ENCODE measurements at places on chromosomes 7 and 10. TPM values are rescaled to one million over a fixed set of nuclear protein-coding genes. Genes with fewer than 3 reads are reported as not detected.

GRCh38 chr7:103150192-103150591, 1.3 kb upstream of the NAPEPLD start:
- H3K27ac ChIP-seq, result peak overlapping the region; percentile 96
- H3K4me1 ChIP-seq, result peaks cover 21% of the 10 kb centered on the region
- H3K4me3 ChIP-seq, result peak overlapping the region; percentile 90
- no peaks in the 10 kb centered on the region for H3K27me3 ChIP-seq
- DNase-seq, result no peak

DNA sequence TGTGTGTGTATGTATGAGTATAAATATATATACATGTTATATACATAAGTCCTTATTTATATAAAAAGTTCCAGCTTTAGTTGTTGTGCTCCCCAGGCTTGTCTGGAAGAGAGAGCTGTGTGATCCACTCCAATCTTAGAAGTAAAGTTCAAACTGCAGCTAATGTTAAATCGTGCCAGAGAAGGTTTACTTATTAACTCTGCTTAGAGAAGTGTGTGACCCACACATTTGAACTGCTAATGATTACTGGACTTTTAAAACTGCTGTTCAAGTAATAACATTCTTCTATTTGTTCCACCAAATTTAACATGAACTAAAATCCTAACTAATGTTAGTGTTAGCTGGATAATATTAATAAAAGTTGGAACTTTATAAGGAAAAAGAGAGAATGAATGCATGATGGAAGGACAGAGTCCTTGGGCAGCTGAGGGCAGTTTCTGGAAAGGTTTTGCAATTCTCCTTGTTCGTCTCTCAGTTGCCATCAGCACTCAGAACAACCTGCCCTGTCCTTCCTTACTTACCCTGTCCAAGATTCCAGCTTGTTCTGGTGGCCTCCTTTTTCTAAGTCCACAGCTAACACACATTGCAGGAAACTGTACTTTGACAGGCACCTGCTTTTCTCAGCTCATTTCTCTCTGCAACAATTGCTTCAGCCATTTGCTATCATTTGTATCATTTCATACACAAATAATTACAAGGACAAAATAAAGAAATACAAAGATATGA, 162.6 kb downstream of the FAM107B start:
- H3K27me3 ChIP-seq, result no peaks in the 10 kb centered on the region
- DNase-seq, result no peak
- H3K27ac ChIP-seq, result no peak overlapping the region
- H3K4me3 ChIP-seq, result no peak overlapping the region
- no peaks in the 10 kb centered on the region for H3K36me3 ChIP-seq
- peaks cover 12% of the 10 kb centered on the region for H3K4me1 ChIP-seq

GRCh38 chr7:11706666-11707605, 125.1 kb downstream of the THSD7A start:
- H3K36me3 ChIP-seq, result no peaks in the 10 kb centered on the region
- H3K27me3 ChIP-seq, result no peaks in the 10 kb centered on the region
- DNase-seq, result no peak
- no peak overlapping the region for H3K27ac ChIP-seq

GRCh38 chr7:147182874-147183273, 1066.3 kb downstream of the CNTNAP2 start:
- no peak overlapping the region for H3K27ac ChIP-seq
- DNase-seq, result no peak
- no peak overlapping the region for H3K4me3 ChIP-seq

The ANXA7 gene
- 93.5 TPM for total RNA-seq

DNA sequence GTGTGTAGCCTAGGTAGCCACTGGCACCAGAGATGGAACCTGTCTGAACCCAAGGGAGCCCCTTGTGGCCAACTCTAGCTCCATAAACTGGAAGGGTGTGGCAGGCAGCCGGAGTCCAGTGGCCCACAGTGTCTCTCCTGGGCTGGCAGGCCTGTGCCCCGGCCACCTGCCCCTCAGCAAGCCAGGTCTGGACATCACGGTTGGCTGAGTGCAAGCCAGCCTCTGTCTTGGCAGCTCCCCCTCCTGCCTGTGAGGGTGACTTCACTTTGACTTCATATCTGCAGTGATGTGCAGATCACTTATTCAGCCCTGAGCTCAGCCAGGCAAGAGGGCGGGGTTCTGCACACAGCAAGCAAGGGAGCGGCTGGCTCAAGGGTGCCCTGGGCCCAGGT, 1.3 kb upstream of the RET start:
- no peak overlapping the region for H3K27ac ChIP-seq
- H3K27me3 ChIP-seq, result peaks cover 56% of the 10 kb centered on the region
- H3K4me1 ChIP-seq, result peaks cover 5% of the 10 kb centered on the region
- H3K36me3 ChIP-seq, result no peaks in the 10 kb centered on the region
- DNase-seq, result no peak

DNA sequence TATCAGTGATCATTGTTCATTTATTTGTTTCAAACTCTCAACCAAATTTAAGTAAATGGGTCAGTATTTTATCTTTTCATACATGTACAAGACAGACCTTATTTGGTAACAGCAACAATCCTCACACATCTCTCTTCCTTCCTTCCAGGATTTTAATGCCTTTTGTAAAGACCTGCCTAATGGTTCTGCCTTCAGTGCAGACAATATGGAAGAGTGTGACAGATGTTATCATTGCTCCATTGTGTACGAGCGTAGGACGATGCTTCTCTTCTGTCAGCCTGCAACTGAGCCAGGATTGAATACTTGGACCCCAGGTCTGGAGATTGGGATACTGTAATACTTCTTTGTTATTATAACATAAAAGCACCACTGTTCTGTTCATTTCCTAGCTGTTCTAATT, 6.3 kb downstream of the CAV2 start:
- H3K4me3 ChIP-seq, result no peak overlapping the region
- no peak for DNase-seq
- no peaks in the 10 kb centered on the region for H3K27me3 ChIP-seq
- H3K4me1 ChIP-seq, result peaks cover 27% of the 10 kb centered on the region

GRCh38 chr10:89355394-89355931, 22.4 kb upstream of the IFIT1B start:
- peaks cover 25% of the 10 kb centered on the region for H3K4me1 ChIP-seq
- no peaks in the 10 kb centered on the region for H3K36me3 ChIP-seq
- no peak overlapping the region for H3K27ac ChIP-seq
- DNase-seq, result no peak
- H3K27me3 ChIP-seq, result no peaks in the 10 kb centered on the region

DNA sequence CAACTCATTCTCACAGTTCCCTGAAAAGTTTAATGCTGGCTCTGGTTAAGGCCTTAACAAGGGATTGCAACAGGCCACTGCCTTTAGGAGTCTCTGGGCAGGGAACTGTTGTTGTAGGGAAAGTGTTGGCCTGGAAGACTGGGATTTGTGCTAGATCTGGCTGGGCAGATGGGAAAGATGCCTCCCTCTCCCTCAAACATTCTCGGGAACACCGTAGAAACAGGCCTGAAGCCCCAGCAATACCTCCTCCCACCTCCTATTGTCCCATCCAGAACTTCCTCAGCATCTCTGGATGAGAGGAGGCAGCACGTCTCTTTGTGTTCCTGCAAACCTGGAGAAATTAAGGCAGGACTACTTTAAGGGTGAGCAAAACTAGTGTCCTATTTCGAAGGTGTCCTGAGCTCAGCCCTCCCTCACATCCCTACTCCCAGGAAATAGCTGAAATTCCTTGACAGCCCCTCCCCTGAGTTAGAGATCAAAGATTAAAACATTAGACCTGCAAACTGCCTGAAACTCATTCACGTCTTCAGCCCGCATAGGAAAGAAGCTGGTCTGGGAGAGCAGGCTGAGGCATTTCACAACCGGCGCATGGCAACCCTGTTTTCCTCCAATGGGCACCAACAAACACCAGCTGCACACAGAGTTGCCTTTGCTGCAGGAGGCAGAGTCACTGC, 10.9 kb upstream of the MAP3K8 start:
- peak overlapping the region; percentile 75 for H3K27ac ChIP-seq
- no peaks in the 10 kb centered on the region for H3K36me3 ChIP-seq
- no peaks in the 10 kb centered on the region for H3K27me3 ChIP-seq
- H3K4me3 ChIP-seq, result no peak overlapping the region
- peak; percentile 82 for DNase-seq
- peaks cover 46% of the 10 kb centered on the region for H3K4me1 ChIP-seq

DNA sequence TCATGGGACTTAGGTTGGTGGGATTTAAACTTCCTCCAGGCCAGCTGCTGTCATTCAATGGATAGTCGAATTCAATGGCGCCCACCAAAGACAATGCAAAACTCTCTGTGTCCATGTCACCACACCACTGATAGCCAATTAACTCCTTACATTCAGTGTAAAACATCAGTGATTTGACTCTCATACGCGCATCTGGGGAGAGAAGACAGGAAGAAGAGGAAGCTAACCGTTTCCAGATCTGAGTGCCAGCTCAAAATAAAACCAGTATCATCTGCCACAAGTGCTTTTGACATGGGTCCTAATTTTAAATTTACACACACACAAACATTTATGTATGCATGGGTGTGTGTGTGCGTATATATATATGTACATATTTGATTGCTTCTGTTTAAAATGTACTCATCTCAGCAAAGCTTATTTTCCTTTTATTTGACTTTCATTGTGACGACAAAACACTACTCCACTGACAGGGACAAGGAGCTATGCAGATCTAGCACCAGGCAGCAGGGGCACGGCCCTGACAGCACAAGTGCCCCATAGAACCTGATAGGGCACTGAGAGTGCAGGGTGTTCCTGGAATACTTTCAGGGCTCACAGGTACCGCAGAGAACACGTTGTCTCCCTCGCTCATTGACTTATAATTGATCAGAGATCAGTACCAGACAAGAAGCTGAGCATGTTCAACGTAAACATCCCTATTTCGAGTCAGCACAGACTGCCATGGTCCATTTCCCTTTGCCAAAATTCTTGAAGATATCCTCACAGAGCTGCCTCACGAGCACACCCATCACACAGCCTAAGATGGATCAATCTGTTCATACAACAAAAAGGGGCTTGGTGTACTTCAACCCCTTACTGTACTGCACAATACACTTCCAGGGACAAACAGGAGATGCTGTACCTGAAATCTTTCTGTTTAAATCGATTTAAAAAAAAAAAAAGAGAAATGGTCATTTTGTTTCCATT, 176.1 kb downstream of the COBL start:
- H3K4me3 ChIP-seq, result no peak overlapping the region
- peaks cover 4% of the 10 kb centered on the region for H3K4me1 ChIP-seq
- no peaks in the 10 kb centered on the region for H3K36me3 ChIP-seq
- DNase-seq, result no peak
- H3K27ac ChIP-seq, result no peak overlapping the region
- H3K27me3 ChIP-seq, result no peaks in the 10 kb centered on the region

- H3K27me3 ChIP-seq, result peaks cover under 1% of the 10 kb centered on the region
- H3K27ac ChIP-seq, result no peak overlapping the region
- H3K4me3 ChIP-seq, result no peak overlapping the region
- H3K36me3 ChIP-seq, result no peaks in the 10 kb centered on the region
- H3K4me1 ChIP-seq, result no peaks in the 10 kb centered on the region
These were observed 190.3 kb downstream of the DNAJB6 start for GRCh38 chr7:157526913-157527634.

GRCh38 chr7:24129597-24129996, 154.4 kb upstream of the NPY start:
- H3K36me3 ChIP-seq, result no peaks in the 10 kb centered on the region
- no peak overlapping the region for H3K27ac ChIP-seq
- no peaks in the 10 kb centered on the region for H3K4me1 ChIP-seq
- H3K4me3 ChIP-seq, result no peak overlapping the region
- DNase-seq, result no peak

The CYP3A4 gene
- not detected for total RNA-seq

GRCh38 chr10:97538839-97539238, 33.7 kb upstream of the ANKRD2 start:
- DNase-seq, result no peak
- H3K4me3 ChIP-seq, result no peak overlapping the region
- H3K4me1 ChIP-seq, result peaks cover 40% of the 10 kb centered on the region
- no peak overlapping the region for H3K27ac ChIP-seq
- no peaks in the 10 kb centered on the region for H3K36me3 ChIP-seq
- no peaks in the 10 kb centered on the region for H3K27me3 ChIP-seq

The ZNF12 gene
- total RNA-seq, result 23.4 TPM

DNA sequence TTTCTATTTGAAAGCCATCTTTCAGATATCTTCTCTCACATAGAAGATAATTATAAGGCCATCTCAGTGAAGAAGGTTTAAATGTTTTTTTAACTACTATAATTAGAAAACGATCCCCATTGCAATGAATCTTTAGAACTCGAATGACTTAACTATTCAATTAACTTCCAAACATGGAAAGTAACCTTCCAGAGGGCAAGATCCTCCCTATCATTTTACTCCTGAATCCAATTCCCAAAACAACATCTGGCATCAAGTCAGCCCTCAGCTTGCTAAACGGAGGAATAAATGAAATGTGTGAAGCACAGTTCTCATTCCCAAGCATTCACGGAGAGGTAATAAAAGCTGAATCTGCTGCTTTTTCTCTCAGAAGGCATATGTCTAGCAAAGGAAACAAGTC, 293.4 kb downstream of the PLXDC2 start:
- peaks cover 12% of the 10 kb centered on the region for H3K4me1 ChIP-seq
- no peaks in the 10 kb centered on the region for H3K27me3 ChIP-seq
- H3K4me3 ChIP-seq, result no peak overlapping the region
- H3K36me3 ChIP-seq, result no peaks in the 10 kb centered on the region
- no peak for DNase-seq
- no peak overlapping the region for H3K27ac ChIP-seq

- H3K27me3 ChIP-seq, result peaks cover 3% of the 10 kb centered on the region
- no peak overlapping the region for H3K27ac ChIP-seq
- H3K36me3 ChIP-seq, result peaks cover 7% of the 10 kb centered on the region
- no peaks in the 10 kb centered on the region for H3K4me1 ChIP-seq
These were observed 51.7 kb upstream of the CAMK2B start for GRCh38 chr7:44377134-44377463.

The C10orf67 gene
- total RNA-seq, result 1.2 TPM

The OR6B1 gene
- not detected for total RNA-seq

- DNase-seq, result no peak
- no peak overlapping the region for H3K27ac ChIP-seq
- H3K27me3 ChIP-seq, result no peaks in the 10 kb centered on the region
These were observed 23.9 kb upstream of the CALD1 start for GRCh38 chr7:134755422-134756022.

The SYNPO2L gene
- 0.32 TPM for total RNA-seq

The ITIH5 gene
- total RNA-seq, result 14.8 TPM

The KAZALD1 gene
- total RNA-seq, result 9.9 TPM

GRCh38 chr7:30164567-30164966, 29.8 kb downstream of the MTURN start:
- peaks cover 52% of the 10 kb centered on the region for H3K4me1 ChIP-seq
- H3K4me3 ChIP-seq, result no peak overlapping the region
- no peaks in the 10 kb centered on the region for H3K36me3 ChIP-seq
- DNase-seq, result no peak

GRCh38 chr7:20796500-20796899, 9.8 kb upstream of the SP8 start:
- no peak overlapping the region for H3K27ac ChIP-seq
- peaks cover 93% of the 10 kb centered on the region for H3K27me3 ChIP-seq
- no peaks in the 10 kb centered on the region for H3K36me3 ChIP-seq

The ZNF117 gene
- total RNA-seq, result 22.0 TPM

The CRTAC1 gene
- 123 TPM for total RNA-seq

The VSTM2A gene
- total RNA-seq, result not detected

- DNase-seq, result no peak
- no peak overlapping the region for H3K4me3 ChIP-seq
- no peaks in the 10 kb centered on the region for H3K36me3 ChIP-seq
- H3K4me1 ChIP-seq, result no peaks in the 10 kb centered on the region
These were observed 90.8 kb downstream of the PRLHR start for GRCh38 chr10:118504467-118505205.

Data from lower lobe of right lung (tissue), 2 donors.